ENCODE measurements at places on chromosomes 5 and 9.

GRCh38 chr5:73692166-73692640 lies 66.2 kb downstream of the ARHGEF28 start:
- DNase-seq, result no peak

DNA sequence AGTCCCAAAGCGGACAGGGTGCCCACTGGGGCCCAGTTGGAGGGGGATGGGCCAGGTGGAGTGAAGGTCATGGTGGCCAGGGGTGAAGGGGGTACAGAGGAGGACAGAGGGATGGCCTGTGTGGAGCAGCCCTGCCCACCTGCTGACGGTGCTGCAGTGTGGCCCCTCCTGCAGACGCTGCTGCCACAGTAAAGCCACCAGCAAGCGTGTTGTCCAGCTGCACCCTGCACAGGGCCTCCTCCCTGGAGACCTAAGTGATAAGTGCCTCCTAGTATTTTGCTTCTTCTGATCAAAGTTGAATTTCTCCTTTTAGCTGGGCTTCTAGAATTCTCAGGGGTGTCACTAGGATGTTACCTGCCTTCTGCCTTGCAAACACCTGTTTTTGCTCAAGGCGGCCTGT lies 299.3 kb upstream of the IRX4 start:
- DNase-seq, result no peak

DNA sequence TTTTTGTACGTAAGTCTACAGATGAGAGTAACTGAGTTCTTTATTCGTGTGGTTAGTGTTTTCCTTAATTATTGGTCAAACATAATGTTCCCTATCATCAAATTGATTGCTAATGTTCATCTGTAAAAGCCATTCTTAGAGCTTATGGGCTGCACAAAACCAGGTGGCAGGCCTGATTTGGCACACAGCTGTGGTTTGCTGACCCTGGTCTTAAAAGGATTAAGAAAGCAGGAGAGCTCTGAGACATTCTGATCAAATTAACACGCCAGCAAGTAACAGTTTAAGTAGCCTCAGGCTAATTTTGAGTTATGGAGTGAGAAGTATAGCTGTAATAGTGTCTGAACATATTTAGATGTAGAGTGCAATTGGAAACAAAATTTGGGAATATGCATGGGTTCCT lies 63.2 kb downstream of the PRR16 start:
- DNase-seq, result no peak

DNA sequence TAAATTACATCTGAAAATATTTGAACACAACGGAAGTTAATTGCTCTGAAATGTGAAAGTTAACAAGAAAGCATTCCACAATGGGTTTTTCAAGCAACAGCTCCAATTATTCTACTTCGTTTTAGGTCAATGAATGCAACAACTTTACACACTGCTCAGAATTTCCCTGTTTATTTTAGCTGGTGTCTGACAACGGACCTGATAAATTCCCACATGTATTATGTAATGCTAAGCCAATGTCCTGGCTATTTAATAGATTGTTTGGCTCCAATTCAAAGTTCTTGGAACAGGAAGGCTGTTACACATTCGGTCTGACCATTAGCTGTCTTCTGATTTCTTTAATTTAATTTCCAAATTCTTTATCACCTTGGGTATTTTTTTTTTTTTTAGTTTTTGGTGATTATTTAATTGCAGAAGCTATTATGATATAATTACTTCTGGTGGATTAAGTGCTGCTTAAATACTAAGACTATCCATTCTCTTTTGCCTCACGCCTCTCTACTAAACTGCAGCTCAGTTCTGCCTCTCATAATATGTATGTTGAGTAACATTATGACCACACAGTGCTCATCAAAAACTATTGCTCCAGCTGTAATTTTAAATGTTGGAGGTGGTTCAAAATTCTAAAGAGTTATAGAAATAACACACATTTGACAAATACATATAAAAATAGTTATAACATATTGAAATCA lies 57.9 kb downstream of the MEF2C start:
- DNase-seq, result no peak

GRCh38 chr9:16119261-16120230 lies 566.7 kb downstream of the CCDC171 start:
- no peak for DNase-seq

DNA sequence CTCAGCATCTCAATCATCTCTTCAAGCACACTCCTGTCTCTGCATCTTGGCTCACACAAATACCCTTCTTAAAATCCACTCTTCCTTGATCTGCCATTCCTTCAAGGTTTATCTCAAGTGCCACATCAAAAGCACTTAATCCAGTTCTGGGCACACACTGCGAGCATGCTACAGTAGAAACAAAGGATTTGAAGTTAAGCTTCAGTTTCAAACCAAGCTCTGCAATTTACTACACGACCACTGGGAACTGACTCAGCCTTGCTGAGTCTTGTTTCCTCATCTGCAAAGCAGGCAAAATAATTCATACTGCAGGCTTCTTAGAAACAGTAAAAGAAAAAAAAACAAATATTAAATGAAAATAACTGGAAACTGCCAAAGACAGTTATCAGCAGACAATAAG lies 50.5 kb upstream of the CTNNAL1 start:
- DNase-seq, result no peak

GRCh38 chr5:36883894-36884462 lies 7.4 kb downstream of the NIPBL start:
- no peak for DNase-seq

GRCh38 chr5:133029416-133029815 lies 3.1 kb upstream of the ZCCHC10 start:
- no peak for DNase-seq

- DNase-seq, result no peak
Observed at GRCh38 chr9:1332156-1332555, 282.0 kb downstream of the DMRT2 start.

- DNase-seq, result no peak
Observed at GRCh38 chr5:108743319-108743718, 4.4 kb upstream of the FER start.

- no peak for DNase-seq
Observed at GRCh38 chr5:123285122-123286023, 137.8 kb downstream of the CEP120 start.

GRCh38 chr9:16032799-16033198 lies 480.0 kb downstream of the CCDC171 start:
- DNase-seq, result no peak

DNA sequence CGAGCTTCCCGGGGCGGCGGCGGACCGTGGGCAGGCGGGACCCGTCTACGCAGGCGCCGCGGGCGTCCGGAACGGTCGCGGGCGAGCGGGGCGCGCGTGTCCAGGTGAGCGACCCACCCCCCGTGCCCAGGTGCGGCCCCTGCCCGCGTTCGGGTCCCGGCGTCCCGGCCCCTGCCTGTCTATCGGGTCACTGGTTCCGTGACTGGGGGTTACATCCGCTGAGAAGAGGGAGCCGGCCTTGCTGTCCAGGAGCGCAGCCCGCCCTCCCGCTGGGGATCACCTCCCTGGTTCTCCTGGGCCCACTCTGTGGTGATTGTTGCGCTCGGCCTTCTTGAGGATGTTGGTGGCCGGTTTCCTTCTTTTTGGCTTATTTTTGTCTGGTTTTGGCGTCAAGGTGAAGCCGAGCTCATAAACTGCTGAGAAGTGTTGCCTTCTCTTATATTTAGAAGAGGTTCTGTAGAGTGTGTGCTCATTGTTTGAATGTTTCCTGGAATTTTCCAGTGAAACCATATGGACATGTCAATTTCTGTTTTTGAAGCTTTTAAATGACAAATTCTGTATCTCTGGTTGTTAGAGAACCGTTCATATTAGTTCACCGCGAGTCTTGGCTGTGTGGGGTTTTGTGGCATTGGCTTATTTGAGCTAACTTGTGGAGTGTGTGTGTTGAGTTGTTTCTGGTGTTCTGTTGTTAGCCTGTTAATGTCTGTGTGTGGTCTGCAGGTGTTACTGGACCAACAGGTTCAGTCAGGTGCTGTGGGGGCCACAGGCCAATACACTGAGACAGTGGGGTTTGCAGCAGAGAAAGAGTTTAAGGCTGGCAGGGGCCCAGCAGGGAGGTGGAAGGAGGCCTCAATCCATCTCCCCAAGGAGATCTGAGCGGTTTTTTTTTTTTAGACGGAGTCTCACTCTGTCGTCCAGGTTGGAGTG lies 621 bp downstream of the CEP72 start:
- DNase-seq, result no peak

GRCh38 chr9:87445646-87446045 lies 52.0 kb upstream of the DAPK1 start:
- DNase-seq, result no peak

GRCh38 chr9:120655005-120655622 lies 59.2 kb downstream of the MEGF9 start:
- DNase-seq, result no peak

DNA sequence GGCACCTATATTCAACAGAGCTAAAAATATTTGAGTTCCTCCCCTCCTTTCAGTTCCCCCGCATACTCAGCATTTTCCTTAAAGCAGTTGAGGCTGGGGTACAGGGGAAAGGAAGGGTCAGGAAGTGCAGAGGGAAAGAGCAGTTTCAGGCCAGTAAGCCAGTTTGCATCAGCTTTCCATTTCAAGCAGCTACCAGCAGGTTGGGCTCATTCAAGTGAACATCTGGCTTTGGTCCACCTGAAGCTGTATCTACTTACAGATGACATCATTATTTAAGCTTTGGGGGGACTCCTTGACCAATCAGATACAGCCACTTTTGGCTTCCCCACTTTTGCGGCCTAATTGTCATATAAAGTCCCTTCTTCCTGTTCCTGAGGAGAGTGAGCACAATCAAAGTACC lies 8.2 kb upstream of the ACO1 start:
- no peak for DNase-seq

DNA sequence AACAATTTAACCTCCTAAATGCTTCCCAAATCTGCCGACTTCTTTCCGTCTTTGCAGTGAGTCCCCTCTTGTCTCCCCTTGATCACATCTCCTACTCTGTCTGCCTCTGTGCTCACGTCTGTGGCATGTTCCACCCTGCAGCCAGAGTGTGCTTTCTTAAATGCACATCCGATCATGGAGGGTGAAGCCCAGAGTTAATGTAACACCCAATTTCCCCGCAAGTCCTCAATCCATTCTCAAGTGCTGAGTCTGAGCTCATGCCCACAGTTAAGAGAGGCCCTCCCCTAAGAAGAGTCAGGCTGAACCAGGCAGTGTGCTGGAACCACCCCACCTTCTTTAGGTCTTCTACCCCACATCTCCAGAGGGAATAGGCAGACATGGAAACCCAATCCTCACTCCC lies 164.8 kb downstream of the EPB41L4A start:
- no peak for DNase-seq

GRCh38 chr9:116243708-116244107 lies 90.1 kb downstream of the PAPPA start:
- no peak for DNase-seq

GRCh38 chr9:133731876-133732638 lies 6.1 kb downstream of the SARDH start:
- DNase-seq, result peak; percentile 96

DNA sequence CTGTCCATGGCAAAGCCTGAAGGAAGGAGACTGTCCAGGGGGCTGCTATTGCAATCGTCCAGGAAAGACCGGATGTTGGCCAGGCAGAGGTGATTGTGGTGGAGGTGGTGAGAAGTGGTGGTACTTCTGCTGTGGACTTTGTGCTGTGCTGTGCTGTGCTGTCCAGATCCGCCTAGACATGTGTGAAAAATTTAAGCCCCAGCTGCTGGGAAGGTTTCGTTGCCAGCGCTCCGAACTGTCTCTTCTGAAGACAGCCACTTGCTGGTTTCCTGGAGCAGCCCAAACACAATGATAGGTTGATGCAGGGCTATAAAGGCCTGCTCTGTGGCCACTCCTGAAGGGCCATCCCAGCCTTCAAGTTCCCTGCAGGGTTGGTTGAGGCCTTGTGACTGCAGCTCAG lies 223.0 kb upstream of the MPDZ start:
- DNase-seq, result no peak

DNA sequence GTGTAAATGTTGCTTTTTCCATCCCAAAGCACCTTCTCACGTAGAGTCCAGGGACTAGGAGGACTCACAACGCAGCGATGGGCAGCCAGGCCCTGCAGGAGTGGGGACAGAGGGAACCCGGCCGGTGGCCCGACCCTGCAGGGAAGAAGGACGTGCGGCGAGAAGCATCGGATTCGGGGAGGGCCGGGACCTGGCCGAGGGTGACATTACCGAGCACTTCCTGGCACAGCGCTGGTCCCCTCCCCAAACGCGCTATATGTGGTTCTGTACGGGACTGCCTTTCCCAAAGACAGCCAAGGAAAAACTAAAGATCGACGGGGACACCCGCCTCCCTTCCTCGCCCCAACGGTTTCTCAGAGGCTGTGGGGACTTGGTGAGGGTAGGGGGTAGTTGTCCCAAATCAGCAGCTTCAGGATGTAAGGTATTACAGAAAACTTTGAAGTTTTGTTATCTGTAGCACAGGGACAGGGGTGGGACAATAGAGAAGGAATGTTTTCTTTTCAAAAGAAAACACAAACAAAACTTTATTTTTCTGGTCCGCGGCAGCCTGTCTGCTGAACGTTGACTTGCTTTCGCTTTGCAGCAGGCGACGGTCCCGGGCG lies 887 bp upstream of the MAP3K1 start:
- no peak for DNase-seq

DNA sequence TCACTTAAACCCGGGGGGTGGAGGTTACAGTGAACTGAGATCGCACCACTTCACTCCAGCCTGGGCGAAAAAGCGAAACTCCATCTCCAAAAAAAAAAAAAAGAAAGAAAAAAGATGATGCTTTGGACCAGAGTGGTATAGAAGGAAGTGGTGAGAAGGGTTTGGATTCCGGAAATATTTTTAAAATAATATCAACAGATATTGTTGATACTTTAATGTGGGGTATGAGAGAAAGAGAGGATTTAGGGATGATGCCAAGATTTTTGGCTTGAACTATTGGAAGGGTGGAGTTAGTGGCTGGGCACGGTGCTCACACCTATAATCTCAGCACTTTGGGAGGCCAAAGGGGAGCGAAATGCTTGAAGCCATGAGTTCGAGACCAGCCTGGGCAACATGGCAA lies 49.6 kb upstream of the PLIN2 start:
- no peak for DNase-seq

- DNase-seq, result no peak
Observed at GRCh38 chr5:71932131-71932654, 175.1 kb upstream of the MAP1B start.

GRCh38 chr9:82923912-82924605 lies 138.9 kb downstream of the RASEF start:
- no peak for DNase-seq

GRCh38 chr5:61906820-61907219 lies 399.2 kb upstream of the KIF2A start:
- no peak for DNase-seq

DNA sequence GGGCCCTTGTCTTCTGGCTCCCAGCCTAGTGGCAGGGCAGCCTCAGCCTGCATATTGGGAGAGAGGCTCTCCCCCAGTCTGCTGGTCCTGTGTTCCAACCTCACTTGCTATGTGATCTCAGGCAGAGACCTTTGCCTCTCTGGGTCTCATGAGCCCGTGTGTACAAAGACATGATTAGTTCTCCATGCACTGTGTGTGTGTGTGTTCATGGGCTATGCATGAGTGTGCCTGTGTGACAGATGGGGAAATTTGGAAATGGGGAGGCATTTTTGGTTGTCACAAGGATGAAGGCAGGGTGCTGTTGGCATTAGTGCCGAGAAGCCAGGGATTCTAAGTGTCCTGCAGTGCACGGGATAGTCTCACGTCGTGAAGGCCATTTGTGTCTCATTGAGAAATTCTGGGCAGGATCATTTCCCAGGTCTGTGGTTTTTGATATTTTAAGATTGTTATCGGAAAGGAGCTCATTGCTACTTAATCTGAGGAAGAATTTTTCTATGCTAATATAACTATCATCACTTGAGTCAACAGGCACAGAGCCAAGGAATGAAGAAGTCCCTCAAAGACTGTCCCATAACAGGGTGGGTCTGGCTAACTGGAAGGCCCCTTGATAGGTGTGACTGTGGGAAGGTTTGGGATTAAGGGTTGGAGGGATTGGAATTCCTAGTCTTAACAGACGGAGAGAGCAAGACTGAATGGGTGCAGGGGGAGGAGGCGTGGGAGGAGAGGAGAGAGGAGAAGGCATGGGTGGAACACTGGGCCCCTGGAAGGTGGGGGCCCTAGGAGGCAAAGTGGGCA lies 168.5 kb downstream of the RGS3 start:
- DNase-seq, result no peak

Data from D721Med (cell line).